Upper lobe of right lung (tissue), 1 donor: ENCODE measurements at places on chromosomes 7 and 10. TPM values are rescaled to one million over a fixed set of nuclear protein-coding genes. Genes with fewer than 3 reads are reported as not detected.

- H3K4me3 ChIP-seq: no peak overlapping the region
- no peak for DNase-seq
- H3K27me3 ChIP-seq: no peaks in the 10 kb centered on the region
- no peak overlapping the region for H3K27ac ChIP-seq
- no peaks in the 10 kb centered on the region for H3K4me1 ChIP-seq
Observed at GRCh38 chr7:14630048-14630447, 272.5 kb downstream of the DGKB start.

GRCh38 chr10:95392681-95393164, 101.9 kb upstream of the PDLIM1 start:
- H3K4me1 ChIP-seq: peaks cover 51% of the 10 kb centered on the region
- no peak overlapping the region for H3K27ac ChIP-seq
- no peak overlapping the region for H3K4me3 ChIP-seq
- H3K36me3 ChIP-seq: peaks cover 5% of the 10 kb centered on the region

DNA sequence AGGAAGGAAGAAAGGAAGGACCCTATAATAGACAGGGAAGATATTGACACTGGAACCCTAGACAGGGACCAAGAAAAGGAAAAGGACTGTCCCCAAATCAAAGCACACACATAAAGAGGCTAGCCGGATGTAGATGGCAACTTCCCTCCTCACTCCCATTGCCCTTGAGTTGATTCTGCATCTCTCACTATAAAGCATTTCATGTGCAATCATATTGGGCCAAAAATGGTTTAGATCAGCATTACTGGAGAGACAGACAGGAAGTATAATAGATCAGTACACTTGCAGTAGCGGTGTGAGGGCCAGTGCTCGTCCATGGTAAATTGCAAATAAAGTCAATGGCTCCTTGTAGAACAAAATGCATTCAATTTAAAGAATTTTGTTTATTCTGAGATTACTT, 8.4 kb downstream of the IFIT3 start:
- no peak overlapping the region for H3K4me3 ChIP-seq
- peaks cover 37% of the 10 kb centered on the region for H3K36me3 ChIP-seq
- H3K4me1 ChIP-seq: peaks cover 35% of the 10 kb centered on the region
- H3K27me3 ChIP-seq: no peaks in the 10 kb centered on the region
- H3K27ac ChIP-seq: no peak overlapping the region

GRCh38 chr10:84177541-84178141, 4.0 kb downstream of the GPR15LG start:
- no peak overlapping the region for H3K27ac ChIP-seq
- H3K4me1 ChIP-seq: no peaks in the 10 kb centered on the region
- H3K4me3 ChIP-seq: no peak overlapping the region
- H3K27me3 ChIP-seq: no peaks in the 10 kb centered on the region
- no peaks in the 10 kb centered on the region for H3K36me3 ChIP-seq
- DNase-seq: no peak

Gene SLC39A12
- 0.29 TPM for total RNA-seq

GRCh38 chr10:124180947-124181549, 87.7 kb upstream of the CHST15 start:
- no peaks in the 10 kb centered on the region for H3K27me3 ChIP-seq
- no peaks in the 10 kb centered on the region for H3K4me1 ChIP-seq
- no peak overlapping the region for H3K27ac ChIP-seq
- H3K36me3 ChIP-seq: no peaks in the 10 kb centered on the region
- DNase-seq: no peak
- no peak overlapping the region for H3K4me3 ChIP-seq

Gene PHYH
- 29.6 TPM for total RNA-seq

Gene PHKG1
- 0.72 TPM for total RNA-seq
